Stimulated activated CD4-positive, alpha-beta T cell treated with anti-CD3 and anti-CD28 coated beads, Interleukin-15, amount 100 ng/mL, for 1 hour (primary cell): ENCODE measurements at places on chromosomes 6 and 20.

DNA sequence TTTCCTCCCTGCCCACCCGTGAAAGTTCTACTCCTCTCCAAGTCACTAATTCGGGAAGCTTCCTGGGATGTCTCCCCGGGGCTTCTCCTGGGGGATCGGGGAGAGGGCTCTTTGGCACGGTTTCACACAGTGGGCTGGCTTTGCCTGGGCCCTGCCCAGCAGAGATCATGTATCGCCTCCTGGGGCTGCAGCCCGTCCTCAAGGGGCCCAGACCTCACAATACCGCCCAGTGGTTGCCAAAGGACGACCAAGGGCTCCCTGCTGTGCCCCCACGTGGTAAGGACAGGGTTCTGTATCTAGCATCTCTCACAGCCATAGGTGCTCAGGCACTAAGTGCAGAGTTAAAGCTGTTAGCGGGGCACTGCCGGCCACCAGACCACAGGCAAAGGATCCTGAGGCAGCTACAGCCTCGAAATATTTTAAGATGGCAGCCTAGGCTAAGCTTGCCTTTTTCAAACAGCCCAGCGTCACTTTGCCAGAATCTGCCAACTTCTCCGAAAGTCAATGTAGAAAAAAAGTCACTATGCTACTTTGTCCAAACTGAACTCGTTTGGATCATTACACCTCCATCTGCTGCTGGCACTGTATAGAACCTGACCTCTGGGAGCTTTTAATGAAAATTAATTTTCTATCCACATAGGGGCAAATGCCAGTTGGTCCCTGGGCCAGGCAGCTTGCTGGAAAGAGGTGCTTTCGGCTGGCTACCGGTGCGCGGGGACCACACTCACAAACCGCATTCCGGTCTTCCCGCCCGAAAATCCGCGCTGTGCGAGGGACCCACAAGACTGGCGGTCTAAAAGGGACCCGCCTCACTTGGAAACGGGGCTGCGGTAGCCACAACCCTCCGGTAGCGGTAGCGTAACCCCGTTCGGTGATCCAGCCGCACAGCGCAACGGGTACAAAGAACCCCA is 1.3 kb upstream of the NNAT start:
- DNase-seq, result no peak

GRCh38 chr6:157571269-157571668 is 190.3 kb downstream of the ZDHHC14 start:
- DNase-seq, result no peak

GRCh38 chr6:161414180-161414579 is 140.3 kb upstream of the AGPAT4 start:
- no peak for DNase-seq

DNA sequence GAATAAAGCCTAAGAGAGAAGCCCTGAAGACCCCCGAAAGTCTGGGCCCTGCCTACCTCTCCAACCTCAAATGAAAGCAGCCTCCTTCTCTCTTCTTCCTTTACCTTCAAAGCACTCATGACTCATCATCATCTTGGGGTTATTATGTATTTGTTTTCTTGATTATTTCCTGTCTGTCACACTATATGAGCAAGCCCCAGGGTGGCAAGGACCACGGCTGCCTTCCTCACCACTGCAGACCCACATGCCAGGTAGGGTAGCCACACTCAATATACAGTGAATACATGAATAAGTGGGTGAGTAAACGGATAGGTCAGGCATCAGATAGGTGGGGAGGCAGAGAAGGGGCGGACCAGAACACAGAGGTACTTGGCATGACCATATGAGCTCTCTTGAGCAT is 8.8 kb downstream of the WFDC3 start:
- no peak for DNase-seq

GRCh38 chr6:28653876-28654275 is 128.2 kb downstream of the GPX5 start:
- DNase-seq, result no peak

DNA sequence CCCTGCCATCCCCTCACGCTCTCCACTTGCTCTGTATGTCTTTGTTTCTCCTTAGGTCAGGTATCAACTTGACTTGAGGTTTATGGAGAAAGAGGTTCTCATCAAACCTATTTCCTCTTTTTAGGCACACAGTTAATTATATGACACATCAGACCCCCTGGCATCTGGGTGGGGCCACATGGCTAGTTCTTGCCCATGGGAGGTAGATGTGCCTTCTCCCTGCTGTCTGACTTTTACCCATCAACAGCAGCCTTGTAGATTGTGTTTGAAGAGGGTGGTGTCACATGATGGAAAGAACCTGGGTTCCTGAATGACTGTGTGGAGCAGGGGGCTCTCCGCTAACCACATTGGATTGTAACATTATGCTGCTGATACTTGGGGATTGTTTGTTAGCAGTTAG is 7.2 kb upstream of the UQCC2 start:
- no peak for DNase-seq

- DNase-seq, result no peak
Observed at GRCh38 chr6:157952861-157953351, 28.8 kb upstream of the SYNJ2 start.

GRCh38 chr20:366041-366718 is 14.4 kb upstream of the TRIB3 start:
- no peak for DNase-seq

GRCh38 chr6:96683819-96684528 is 121.0 kb downstream of the FHL5 start:
- no peak for DNase-seq

GRCh38 chr6:104118274-104118673 is 741.4 kb downstream of the HACE1 start:
- no peak for DNase-seq

DNA sequence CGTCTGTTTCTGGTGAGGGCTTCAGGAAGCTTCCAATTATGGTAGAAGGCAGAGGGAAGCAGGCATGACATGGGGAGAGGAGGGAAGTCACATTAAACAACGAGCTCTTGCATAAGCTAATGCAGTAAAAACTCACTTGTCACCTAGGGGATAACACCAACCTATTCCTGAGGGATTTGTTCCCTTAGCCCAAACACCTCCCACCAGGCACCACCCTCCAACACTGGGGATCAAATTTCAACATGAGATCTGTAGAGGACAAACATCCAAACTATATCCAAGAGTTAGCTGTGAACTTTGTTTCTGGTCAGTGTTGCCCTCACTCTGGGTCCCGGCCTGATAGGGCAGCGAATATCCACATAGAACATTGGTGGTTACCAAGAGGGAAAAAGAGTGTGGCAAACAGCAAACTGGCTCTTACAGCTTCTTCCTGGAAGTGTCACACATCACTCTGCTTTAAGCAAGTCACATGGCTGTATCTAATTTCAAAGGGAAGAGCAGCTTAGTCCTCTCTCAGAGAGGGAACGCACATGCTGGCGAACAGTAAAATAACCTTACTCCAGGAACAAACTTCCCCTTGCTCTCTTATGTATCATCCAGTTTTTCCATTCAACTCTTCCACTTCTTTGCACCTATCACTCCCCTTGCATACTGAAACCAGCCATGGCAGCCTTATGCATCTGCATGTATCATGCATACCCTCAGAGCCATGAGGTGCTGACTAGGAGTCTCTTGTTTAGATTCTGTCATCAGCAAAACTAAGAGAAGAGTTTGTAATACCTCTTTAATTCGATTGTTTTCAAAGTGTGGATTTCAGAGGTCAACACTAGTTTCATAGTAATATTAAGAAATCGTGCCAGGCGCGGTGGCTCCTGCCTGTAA is 4.8 kb upstream of the MOCS1 start:
- no peak for DNase-seq

- DNase-seq, result no peak
Observed at GRCh38 chr6:158548418-158549161, 11.3 kb upstream of the TMEM181 start.

- peak; percentile 35 for DNase-seq
Observed at GRCh38 chr6:158232316-158233213, 64.4 kb downstream of the GTF2H5 start.

- no peak for DNase-seq
Observed at GRCh38 chr20:47535088-47535487, 33.4 kb downstream of the NCOA3 start.
